Foreskin keratinocyte (primary cell): ENCODE measurements at places on chromosomes 6 and 20.

GRCh38 chr6:28496099-28496779, 19.4 kb downstream of the GPX6 start:
- no peak for DNase-seq

DNA sequence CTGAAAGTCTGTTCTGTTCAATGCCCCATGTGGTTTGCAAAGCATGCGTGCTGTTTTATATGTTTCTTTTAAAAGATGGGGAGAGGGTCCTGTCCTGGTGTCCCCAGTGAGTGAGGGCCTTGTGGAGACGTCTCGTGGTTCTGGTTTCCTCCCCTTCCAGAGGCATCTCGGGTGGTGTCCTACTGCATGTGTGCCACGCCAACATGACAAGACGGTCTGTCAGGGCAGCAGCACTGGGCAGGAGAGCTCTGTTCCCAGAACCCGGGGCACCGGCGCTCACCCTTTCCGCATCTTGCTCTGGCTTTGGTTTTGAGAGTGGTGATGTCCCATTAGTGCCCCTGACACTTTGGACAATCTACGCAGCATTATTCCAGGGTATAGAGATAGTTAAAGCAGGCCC, 275.6 kb downstream of the CDH4 start:
- no peak for DNase-seq

DNA sequence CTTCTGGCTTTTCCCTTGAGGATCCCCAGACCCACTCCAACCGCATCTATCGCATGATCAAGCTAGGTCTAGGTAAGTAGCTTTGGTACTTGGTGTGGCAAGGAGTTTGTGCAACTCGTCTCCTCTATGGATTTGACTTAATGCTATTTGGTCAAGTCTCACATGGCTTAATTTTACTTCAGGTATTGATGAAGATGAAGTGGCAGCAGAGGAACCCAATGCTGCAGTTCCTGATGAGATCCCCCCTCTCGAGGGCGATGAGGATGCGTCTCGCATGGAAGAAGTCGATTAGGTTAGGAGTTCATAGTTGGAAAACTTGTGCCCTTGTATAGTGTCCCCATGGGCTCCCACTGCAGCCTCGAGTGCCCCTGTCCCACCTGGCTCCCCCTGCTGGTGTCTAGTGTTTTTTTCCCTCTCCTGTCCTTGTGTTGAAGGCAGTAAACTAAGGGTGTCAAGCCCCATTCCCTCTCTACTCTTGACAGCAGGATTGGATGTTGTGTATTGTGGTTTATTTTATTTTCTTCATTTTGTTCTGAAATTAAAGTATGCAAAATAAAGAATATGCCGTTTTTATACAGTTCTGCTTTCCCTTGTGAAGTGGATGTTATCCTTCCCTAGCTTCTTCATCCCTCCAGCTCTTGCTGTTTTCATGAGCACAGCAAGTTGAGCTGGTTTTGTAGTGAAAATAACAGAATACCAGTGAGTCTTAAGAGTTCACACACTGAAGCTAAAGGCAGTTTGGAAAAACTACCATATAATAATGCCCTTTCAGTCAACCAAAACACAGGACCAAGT, 3.8 kb downstream of the SLC35B2 start:
- DNase-seq = no peak

DNA sequence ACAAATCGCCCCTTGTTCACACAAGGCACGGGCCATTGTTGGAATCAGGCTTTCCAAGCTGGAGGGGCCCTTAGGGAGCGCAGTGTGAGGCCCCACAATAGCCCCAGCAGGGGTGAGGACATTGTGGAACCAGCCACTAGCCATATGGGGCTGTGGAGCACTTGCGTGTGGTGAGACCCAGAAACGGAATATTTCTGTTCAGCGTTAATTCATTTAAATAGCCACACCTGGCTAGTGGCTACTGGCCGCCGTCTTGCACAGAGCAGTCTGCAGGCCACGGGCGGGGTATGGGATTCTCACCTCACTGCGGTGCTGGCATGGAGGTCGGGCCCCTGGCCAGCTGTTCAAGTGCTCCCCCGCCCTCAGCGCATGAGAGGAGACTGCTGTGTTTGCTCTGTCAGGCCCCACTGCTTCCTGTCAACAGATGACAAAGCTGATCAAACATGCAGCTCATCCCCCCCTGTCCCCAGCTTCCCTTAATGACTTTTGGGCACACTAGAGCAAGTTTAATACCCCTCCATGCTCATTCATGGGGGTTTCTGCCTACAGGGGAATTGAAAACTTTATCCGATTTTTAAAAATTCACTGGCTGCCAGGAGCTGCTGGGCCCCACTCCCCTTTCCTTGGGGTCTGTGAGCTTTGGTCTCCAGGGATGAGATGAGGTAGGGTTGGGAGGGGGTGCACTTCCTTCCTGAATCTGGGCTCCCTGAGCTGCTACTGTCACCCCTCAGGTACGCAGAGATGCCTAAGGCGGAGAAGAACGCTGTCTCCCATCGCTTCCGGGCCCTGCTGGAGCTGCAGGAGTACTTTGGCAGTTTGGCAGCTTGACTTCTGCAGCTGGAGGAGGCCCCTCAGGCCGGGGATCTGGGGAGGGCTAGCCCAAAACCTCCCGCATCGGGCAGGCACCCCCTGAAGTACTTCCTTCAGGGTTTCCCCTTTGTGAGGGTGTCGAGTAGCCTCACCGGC, 13.6 kb downstream of the ITPA start:
- no peak for DNase-seq

DNA sequence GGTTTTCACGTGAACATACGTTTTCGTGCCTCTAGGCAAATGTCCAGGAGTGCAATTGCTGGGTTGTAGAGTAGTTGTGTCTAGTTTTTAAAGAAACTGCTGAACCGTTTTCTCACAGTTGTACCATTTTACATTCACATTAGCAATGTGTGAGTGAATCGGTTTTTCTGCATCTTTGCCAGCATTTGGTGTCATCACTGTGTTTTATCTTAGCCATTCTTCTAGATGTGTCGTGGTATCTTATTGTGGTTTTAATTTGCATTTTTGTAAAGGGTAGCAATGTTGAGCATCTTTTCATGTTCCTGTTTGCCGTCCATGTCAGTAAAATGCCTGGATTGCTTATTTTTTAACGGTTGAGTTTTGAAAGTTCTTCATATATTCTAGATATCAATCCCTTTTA, 10.2 kb downstream of the DOK5 start:
- no peak for DNase-seq

DNA sequence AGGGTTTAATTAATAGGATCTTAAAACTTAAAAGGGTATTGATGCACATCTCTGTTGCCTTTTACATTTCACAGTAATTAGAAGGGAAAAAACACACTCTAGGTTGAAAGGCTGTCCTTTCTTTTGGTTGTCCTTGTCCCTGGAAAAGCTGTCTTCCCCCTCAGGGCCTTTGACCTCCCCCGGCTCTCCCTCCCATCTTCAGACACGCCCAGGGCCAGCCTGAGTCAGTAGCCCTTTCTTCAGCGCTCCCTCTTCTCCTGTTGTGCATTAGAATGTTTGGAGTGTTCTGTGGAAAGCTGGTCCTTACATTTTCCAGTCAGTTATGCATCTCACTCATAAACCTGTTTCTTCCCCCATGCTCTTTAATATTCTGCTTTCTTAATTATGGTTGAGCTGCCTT, 157.0 kb downstream of the MTHFD1L start:
- no peak for DNase-seq

GRCh38 chr6:154164397-154164796, 125.4 kb downstream of the OPRM1 start:
- no peak for DNase-seq

GRCh38 chr6:45864651-45865050, 151.0 kb downstream of the CLIC5 start:
- DNase-seq = no peak

- DNase-seq = no peak
Measured at GRCh38 chr6:168184701-168185100, 105.7 kb upstream of the FRMD1 start.

DNA sequence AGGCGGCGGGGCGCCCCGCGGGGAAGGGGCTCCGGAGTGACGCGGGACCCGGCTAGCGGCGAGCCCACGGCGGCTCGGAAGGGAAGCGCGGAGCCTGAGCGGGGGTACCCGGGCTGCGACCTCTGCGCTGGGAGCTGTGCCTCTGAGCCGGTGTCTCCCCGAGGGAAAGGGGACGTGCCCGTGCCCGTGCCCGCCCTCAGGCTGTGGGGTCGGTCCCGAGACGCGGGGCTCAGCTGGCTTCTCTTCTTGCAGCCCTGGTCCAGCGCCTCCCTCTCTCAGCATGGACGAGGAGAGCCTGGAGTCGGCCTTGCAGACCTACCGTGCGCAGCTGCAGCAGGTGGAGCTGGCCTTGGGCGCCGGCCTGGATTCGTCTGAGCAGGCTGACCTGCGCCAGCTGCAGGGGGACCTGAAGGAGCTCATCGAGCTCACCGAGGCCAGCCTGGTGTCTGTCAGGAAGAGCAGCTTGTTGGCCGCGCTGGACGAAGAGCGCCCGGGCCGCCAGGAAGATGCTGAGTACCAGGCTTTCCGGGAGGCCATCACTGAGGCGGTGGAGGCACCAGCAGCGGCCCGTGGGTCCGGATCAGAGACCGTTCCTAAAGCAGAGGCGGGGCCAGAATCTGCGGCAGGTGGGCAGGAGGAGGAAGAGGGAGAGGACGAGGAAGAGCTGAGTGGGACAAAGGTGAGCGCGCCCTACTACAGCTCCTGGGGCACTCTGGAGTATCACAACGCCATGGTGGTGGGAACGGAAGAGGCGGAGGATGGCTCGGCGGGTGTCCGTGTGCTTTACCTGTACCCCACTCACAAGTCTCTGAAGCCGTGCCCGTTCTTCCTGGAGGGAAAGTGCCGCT, 686 bp downstream of the ZGPAT start:
- DNase-seq = no peak

- DNase-seq = no peak
Measured at GRCh38 chr6:87104667-87105066, 9.8 kb upstream of the CGA start.

GRCh38 chr20:31859266-31859997, 10.9 kb downstream of the DUSP15 start:
- no peak for DNase-seq

GRCh38 chr6:46990031-46990644, 52.0 kb downstream of the ADGRF1 start:
- no peak for DNase-seq

GRCh38 chr6:159395609-159396008, 226.4 kb downstream of the FNDC1 start:
- DNase-seq = no peak

DNA sequence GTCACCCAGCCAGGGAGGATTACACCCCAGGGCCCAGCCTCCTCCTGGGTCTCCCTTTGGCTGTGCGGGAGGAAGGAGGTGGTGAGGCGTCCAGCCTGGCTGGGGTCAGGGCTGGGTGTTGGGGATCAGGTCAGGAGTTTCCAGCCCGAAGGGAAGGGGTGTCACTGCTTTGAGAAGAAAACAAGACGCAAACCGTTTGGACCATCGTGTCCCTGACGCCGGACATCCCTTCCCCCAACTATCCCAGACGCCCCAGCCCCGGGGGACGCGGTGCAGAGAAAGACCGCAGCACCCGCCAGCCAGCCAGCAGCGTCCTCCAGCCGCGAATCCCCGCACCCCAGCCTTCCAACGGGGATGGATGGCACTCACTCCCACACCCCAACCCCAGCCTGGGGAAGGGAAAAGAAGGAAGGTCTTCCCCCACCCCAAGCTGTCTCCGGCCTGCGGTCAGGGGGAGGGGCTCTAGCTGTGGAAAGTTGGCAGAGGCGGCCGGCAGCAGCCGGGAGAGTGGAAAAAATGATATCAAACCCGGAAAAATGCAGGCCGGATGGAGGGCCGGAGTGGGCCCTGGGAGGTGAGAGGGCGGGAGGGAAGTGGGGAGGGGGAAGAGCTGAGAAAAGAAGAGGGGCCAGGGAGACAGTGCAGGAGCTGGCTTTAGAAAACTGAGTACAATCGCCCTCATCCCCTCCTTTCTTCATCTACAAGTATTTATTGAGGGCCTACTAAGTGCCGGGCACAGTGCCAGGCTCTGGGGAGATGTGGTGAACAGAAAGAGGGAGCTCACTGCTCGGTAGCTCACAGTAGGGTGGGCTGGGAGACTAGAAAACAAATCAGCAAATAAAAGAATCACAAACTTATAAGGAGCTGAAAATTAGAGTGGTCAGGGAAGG, 10.6 kb downstream of the REM1 start:
- no peak for DNase-seq

- no peak for DNase-seq
Measured at GRCh38 chr6:13671548-13672127, 40.0 kb downstream of the RANBP9 start.

DNA sequence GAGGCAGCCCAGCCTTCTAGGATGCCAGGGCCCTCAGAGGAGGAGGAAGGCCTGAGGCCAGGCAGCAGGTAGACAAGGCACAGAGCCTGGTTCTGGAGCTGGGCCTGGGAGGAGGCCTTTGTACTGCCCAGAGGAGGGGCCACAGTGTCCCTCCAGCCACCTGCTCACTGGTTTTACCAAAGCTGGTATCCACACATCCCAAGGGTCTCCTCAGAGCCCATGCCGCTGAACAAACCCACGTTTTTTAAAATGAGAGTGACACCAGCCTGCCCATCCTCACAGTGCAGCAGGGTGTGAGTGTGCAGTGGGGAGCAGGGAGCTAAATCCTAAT, 162.7 kb downstream of the LY86 start:
- no peak for DNase-seq

- DNase-seq = no peak
Measured at GRCh38 chr6:167970230-167970629, 27.2 kb upstream of the KIF25 start.

DNA sequence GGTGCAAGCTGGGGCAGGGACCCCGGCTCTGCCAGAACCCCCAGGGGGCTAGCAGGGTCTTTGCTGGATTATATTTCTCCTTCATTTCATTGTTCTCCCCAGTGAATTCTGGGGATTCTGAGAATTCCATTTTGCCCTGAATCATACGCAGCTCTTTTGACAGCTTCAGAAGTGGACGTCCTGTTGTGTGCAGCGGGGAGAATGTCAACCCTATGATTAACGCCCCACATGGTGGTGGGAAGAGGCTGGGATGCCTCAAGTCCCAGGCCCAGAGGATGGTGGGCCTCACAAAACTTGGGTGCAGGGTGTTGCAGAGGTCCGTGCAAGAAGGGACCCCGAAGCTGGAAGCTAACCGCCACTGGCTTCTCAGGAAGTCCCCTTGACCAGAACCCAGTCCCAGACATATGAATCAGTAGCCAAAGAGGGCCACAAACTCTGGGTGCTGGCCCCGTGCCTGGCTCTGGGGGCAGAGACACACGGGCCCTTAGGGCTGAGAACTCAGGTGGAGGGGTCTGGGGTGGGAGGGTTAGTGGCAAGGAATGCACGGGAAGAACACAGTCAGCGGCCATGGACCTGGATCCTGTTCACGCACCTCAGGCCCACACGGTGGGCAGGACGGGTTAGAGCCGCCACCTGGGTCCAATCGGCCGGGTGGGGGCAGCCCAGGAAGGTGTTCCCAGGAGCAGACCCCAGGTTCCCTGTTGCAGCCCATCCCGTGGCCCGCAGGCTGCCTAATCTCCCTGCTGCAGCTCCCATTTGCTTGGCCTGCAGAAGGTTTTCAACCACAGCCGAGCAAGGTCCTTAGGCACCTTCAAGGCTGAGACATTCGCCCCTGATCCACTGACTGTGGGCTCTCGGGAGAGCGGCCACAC, 51.2 kb downstream of the YTHDF1 start:
- DNase-seq = no peak

DNA sequence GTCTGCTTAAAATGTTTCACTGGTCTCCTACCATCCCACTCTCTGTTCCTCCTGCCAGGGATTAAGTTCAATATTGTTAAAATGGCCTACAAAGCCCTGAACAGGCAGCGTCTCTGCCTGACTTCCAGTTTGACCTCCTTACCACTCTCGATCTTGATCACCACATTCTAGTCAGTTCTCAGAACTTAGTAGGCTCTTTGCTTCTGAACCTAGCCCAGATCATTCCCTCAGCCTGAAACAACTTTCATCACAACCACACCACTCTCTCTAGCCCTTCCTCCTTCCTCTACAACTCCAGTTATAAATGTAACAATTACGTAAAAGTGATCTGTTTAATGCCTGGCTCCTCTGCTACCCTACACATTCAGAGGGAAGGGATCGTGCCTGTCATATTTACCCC, 53.3 kb downstream of the ATG5 start:
- DNase-seq = no peak
